ENCODE measurements at places on chromosomes 4 and X.

GRCh38 chrX:40721489-40722106 lies 13.7 kb downstream of the MED14 start:
- no peak for DNase-seq

DNA sequence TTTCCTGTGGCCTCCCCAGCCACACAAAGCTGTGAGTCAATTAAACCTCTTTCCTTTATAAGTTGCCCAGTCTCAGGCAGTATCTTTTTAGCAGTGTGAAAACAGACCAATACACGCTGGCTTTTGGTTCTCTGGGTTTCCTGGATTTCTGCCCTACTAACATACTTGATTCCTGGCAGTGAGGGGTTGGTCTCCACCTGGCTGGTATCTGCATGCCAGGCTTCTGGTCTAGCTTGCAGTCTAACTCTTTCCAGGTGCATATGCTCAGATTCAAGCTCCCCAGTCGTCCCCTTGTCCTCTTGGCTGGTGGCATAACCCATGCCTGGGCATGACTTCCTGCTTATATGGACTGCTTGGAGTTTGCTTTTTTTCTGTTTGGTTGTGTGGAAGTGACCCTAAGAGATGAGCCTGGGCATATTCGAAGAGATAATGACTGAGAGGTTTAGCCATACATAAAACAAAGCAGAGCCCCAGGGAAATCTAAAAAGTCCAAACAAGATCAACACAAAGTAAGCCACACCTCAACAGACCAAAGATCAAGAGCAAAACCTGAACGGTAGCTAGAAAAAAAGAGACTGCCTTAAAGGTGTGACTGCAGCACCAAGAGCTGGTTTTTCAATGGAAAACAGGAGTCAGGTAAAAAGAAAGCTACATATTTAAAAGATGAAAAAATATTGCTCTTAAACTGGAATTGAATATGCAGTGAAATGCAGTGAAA lies 102.1 kb upstream of the STS start:
- no peak for DNase-seq

GRCh38 chr4:36006226-36006625 lies 238.1 kb downstream of the ARAP2 start:
- no peak for DNase-seq

DNA sequence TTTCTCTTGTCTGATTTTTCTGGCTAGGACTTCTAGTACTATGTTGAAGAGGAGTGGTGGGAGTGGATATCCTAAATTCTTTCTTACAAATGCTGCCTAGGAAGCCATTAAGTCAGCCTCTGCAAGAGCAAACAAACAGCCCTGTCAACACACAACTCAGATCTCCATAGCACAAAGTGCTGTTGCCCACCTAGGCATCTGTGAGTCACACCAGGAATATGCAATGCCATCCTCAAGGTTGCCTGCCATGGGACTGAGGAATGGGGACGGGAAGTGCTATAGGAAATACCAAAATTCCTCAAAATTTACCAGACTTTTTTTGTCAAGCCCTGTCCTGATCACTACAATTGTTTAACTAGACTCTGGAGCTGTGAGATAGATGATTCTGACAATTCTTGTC lies 466.9 kb downstream of the FSTL5 start:
- no peak for DNase-seq

- no peak for DNase-seq
Observed at GRCh38 chrX:21255032-21255618, 119.1 kb upstream of the CNKSR2 start.

DNA sequence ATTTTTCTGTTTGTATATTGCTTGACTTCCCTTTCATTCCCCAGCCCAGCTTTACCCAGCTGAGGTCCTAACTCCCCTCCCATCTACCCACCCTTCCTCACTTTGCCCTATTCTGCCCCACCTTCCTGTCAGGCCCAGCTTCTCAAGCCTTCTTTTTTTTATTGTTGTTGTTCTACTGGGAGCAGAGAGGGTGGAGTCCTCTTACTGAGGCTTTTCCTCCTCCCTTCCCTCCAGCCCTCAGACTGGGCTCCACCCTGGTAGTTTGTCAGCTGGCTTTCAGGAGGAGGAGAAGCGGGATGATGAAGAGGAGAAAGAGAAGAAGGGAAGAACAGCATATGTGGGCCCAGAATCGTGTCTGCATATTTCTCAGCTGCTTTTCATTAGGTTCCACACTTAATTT lies 3.2 kb upstream of the KLF8 start:
- no peak for DNase-seq

GRCh38 chr4:119233191-119233590 lies 20.7 kb downstream of the USP53 start:
- DNase-seq, result no peak

DNA sequence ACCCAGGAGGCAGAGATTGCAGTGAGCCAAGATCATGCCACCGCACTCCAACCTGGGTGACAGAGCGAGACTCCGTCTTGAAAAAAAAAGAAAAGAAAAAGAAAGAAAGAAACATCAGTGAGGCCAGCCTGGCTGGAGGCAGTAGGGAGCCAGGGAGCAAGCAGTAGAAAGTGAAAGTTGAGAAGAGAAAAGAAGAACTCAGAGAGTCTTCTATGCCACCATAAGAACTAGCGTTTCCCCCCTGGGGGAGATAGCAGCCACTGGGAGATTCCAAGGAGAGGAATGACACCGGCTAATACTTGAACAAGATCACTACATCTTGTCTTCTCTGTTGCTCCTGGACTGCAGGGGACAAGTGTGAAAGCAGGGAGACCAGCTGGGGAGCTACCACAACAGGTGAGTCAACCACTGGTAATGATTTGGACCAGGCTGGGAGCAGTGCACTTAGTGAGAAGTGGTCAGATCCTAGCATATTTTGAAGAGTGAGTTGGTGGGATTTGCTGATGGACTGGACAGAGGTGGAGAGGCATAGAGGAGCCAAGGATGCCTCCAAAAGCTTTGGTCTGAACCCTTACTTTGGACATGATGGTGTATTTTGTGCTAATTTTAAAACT lies 33.4 kb downstream of the SLC2A9 start:
- DNase-seq, result no peak

DNA sequence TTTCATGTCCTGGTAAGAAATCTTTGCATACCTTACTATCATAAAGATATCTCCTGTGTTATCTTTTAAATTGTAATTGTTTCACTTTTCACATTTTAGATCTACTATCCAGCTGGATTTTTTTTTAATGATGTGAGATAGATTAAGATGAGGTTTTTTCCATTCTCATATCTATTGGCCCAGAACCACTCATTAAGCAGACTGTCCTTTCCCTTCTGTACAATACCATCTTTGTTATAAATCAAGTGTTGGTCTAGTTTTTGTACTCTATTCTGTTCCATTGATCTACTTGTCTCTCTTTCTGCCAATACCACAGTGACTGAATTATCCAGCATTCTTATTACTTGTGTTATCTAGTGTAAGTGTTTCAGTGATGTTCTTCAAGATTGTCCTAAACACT lies 131.6 kb upstream of the TRIM2 start:
- no peak for DNase-seq

- no peak for DNase-seq
Observed at GRCh38 chr4:7584098-7584497, 149.4 kb upstream of the PSAPL1 start.

GRCh38 chr4:72119946-72120345 lies 88.1 kb downstream of the NPFFR2 start:
- DNase-seq, result no peak

DNA sequence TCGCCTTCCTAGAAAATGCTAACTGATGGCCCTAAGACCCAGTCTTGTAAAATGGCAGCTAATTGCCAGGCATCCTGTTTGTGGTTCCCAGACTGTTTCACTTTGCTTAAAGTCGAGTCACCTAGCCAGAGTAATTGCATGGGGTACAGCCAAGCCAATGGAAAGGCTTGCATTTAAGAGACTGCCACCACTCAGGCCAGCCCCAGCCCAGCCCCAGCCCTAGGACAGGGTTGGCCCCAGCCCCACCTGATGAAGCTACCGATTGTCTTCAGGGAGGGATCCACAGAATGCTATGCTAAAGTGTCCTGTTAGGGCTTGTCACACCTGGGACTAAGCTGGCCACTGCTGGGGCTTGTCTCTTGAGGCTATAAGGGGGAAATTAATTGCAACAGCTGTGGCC lies 194.6 kb upstream of the KLF3 start:
- DNase-seq, result no peak

DNA sequence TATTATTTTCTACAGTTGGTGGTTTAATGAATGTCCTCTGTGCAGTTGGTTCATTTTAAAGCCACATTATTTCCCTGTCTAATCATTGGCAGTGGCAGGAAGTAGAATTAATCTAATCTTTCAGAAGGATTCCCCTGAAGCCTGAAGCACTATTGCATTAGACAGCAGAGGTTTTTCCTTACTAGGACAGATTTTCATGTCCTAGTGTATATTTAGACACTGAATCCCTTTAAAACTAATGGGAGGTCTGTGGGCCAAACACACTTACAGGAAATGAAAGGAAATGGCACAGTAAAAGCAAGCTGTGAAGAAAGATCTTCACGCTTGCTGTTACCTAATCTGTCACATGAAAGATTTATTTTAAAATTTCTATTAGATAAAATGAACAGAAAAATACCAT lies 165.2 kb downstream of the SLC39A8 start:
- DNase-seq, result no peak

DNA sequence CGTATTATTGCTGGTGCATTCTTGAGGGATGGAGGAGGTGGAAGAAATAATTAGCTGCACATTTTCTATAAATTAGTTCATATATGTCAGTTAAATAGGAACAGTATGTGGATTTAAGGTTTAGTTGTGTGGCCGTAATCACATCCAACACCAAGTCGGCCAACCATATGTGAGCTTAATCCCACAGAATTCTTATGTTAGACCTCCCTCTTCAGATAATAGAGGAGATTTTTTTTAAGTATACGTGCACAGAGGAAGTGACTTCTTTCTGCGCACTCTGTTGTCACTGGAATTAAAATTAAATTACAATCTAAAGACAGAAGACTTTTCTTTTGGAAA lies 2.1 kb downstream of the SEPTIN11 start:
- no peak for DNase-seq

- no peak for DNase-seq
Observed at GRCh38 chr4:1030031-1030430, 18.6 kb downstream of the FGFRL1 start.

GRCh38 chrX:35351212-35351611 lies 408.6 kb downstream of the FAM47B start:
- no peak for DNase-seq

DNA sequence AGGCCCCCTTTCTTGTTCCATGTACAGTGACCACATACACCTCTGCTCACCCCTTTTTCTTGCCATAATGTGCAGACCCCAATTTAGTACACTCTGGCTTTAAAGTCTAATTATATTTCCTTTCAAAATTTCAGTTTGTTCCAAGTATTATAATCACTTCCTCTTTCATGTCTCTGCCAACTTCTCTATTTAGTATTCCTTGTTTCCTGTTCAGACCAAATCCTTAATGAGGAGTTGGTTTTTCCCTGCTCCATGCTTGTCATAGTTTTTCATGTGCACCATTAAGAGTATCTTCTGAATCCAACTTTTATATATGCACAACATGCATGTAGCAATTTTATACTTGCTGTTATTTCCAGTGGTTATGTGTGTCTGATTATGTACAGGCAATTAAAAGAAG lies 32.3 kb downstream of the USP53 start:
- DNase-seq, result no peak
